SHP77 treated with DMSO at 0.1 percent for 48 hours (cell line): ENCODE measurements at places on chromosomes 4 and X.

GRCh38 chr4:56129431-56129861 is 180.7 kb downstream of the CEP135 start:
- no peak for DNase-seq

- DNase-seq: no peak
Observed at GRCh38 chr4:164621886-164622521, 131.9 kb upstream of the SMIM31 start.

GRCh38 chr4:5259471-5259870 is 208.2 kb downstream of the STK32B start:
- DNase-seq: no peak

- peak; percentile 30 for DNase-seq
Observed at GRCh38 chr4:175542786-175543185, 269.3 kb downstream of the GPM6A start.
